ENCODE measurements at places on chromosomes 12 and 14.
A peak's percentile ranks its signal among the peaks of the same experiment; 100 is the strongest.

- DNase-seq, result no peak
Observed at GRCh38 chr12:3622021-3622821, 130.7 kb downstream of the CRACR2A start.

- DNase-seq, result no peak
Observed at GRCh38 chr14:54709867-54710266, 142.9 kb downstream of the SAMD4A start.

DNA sequence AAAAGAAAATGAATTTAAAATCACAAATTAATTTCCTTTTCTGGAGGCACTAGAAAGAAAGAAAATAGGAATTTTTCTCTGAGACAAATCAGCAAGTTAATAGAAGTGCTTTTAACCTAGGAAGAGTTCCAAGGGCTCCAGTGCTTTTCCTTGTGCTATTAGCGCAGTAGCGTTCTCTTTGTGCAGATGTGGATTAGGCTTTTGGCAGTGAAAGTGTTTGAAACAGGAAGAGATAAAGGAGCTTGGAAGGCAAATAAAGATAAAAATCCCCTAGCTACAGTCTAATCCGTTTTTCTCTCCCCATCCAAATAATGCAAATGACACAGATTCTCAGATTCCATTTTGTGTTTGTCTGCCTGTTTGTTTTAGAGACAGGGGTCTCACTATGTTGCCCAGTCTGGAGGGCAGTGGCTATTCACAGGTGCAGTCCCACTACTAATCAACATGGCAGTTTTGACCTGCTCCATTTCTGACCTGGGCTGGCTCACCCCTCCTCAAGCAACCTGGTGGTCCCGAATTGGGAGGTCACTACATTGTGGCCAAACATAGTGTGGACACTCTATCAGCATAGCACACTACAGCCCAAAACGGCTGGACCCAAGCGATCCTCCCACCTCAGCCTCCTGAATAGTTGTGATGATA lies 166.1 kb downstream of the PAWR start:
- peak; percentile 55 for DNase-seq

- DNase-seq, result no peak
Observed at GRCh38 chr14:100748944-100749343, 22.3 kb downstream of the DLK1 start.

GRCh38 chr12:49200919-49201594 lies 12.2 kb upstream of the TUBA1A start:
- DNase-seq, result peak; percentile 84

DNA sequence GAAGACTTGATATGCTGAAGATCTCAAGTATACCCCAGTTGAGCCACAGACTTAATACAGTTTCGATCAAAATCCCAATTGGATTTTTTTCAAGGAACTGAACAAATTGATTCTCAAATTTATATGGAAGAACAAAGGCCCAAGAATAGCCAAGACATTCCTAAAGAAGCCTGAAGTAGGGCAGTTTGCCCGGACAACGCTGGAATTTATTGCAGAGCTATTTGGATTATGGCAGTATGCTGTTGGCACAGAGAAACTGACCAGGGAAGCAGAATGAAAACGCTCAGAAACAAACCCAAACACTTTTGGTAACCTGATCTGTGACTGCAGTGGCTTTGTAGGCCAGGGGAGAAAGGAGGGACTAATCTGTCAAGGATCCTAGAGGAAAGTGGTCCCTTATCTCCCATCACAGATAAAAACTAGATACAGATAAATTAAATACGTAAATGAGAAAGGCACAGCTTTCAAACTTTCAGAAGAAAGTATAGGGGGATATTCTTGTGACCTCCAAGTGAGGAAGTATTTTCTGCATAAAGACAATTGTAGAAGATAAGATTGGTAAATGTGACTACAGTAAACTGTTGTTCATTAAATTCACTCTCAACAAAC lies 35.9 kb upstream of the GSC start:
- no peak for DNase-seq

DNA sequence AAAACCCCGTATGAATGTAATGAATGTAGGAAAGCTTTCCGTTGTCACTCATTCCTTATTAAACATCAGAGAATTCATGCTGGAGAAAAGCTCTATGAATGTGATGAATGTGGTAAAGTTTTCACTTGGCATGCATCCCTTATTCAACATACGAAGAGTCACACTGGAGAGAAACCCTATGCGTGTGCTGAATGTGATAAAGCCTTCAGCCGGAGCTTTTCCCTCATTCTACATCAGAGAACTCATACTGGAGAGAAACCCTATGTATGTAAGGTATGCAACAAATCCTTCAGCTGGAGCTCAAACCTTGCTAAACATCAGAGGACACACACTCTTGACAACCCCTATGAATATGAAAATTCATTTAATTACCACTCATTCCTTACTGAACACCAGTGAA lies 23.8 kb downstream of the ZNF891 start:
- DNase-seq, result peak; percentile 20

GRCh38 chr12:131137836-131138637 lies 184.3 kb downstream of the ADGRD1 start:
- DNase-seq, result peak; percentile 2

- DNase-seq, result no peak
Observed at GRCh38 chr12:88658009-88658408, 77.7 kb upstream of the KITLG start.

- DNase-seq, result no peak
Observed at GRCh38 chr14:88004506-88005036, 364 bp upstream of the GPR65 start.

GRCh38 chr12:102879144-102879763 lies 37.8 kb downstream of the PAH start:
- peak; percentile 14 for DNase-seq

DNA sequence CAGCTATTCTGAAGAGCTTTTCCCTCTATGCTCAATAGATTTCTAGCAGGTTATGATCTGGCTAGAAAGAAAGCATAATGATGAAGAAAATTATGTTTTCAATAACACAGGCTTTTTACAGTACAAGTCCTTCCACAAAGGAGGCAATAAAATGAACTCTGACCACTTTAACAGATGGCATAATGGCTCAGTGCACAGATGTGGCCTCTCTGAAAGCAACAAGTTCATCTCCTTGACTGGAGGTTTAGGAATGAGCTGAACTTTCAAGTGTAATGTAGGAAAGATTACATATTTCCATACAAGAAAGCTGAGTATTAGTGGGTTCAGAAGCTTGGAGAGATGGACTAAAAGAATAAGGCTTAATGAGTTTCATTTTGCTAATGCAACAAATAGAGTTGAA lies 147.4 kb downstream of the EFCAB11 start:
- no peak for DNase-seq

- DNase-seq, result no peak
Observed at GRCh38 chr14:23443881-23444280, 8.4 kb upstream of the MYH7 start.

- no peak for DNase-seq
Observed at GRCh38 chr14:100883789-100884101, 19.8 kb downstream of the RTL1 start.

DNA sequence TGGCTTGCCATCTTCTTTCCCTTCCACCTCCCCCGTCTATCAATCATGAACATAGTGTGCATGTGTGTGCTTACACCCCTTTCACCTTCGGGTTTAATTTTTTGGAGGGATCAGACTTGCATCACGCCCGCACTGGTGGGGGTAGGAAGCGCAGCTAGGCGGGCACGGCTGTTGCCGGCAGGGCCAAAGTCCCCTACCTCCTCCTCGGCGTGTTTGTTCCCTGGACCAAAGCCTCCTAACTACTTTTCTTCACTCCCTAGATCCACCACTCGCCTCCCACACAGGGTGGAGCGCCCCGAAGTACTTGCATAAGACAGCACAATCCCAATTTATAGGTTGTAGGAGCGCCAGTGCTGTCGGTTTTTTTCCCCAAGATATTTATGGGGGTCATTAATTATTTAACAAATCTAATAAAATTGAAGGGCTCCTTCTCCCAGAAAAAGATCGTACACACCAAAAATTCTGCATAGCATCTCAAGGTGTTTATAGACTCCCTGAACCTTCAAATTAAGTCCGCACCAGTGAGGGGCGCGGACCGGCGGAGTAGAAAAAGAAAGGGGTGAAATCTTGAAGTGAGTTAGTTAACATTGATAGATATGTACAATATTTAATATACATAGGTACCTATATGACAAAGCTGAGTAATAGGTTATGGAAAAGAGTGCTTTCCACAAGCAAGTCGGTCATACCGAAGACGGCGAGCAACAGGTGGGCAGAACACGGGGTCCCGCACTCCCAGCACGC lies 717 bp downstream of the PKP2 start:
- no peak for DNase-seq

DNA sequence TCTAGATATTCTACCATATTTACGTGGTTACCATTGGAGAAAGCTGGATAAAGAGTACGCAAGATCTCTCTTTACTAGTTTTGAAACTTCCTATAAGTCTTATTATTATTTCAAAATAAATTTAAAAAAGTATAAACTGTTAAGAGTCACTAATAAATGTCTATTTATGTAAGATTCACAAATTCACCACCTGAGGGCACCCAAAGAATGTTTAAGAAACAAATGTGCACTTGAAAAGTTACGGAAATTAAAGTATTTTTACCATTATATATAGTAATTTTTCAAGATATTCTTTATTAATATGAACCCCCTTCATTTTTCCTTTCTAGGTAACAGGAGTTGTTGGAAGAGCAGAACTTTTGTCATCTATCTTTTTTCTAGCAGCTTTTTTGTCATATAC lies 11.9 kb downstream of the TMTC3 start:
- DNase-seq, result peak; percentile 76

GRCh38 chr12:45726603-45727300 lies 2.8 kb upstream of the ARID2 start:
- DNase-seq, result peak; percentile 59

GRCh38 chr12:94372461-94372860 lies 87.2 kb downstream of the CEP83 start:
- no peak for DNase-seq

GRCh38 chr14:32044454-32044853 lies 32.6 kb upstream of the ARHGAP5 start:
- no peak for DNase-seq

- no peak for DNase-seq
Observed at GRCh38 chr14:54673193-54674045, 106.5 kb downstream of the SAMD4A start.

GRCh38 chr12:113104953-113105510 lies 30.5 kb downstream of the RASAL1 start:
- DNase-seq, result no peak

DNA sequence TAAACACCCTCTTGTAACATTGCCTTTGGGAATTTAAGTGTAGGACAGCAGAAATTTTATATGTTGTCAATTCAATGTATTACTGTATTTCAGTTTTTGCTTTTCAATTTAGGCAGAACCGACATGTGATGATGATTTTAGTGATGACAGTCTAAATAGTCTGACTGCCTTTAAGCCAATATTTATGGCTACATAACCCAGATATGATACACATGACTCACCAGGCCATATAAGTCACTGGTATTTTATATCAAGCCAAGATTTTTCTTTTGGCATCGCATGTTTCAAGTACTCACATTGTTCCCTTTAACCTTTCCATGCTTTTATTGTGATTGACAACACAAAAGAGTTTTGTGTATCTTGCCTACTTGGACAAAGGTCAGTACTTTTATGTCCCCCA lies 13.6 kb upstream of the PPM1A start:
- DNase-seq, result no peak

DNA sequence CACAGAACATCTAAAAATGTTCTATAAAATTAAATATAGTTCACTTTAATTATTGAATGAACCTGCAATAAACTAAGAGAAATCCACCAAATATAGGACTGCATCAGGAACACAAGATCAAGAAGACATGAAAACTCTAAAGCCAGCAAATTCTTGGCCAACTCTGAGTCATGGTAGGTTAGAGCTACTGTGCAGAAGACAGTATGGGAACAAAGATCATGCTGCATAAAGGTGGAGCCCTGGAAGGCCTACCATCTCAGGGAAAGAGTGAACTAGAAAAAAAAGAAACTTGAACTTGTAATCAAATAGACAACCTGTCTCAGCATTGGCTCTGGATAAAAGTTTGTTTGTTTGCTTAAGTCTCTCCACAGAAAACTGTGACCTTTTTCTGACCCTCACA lies 66.9 kb upstream of the CNOT2 start:
- no peak for DNase-seq

DNA sequence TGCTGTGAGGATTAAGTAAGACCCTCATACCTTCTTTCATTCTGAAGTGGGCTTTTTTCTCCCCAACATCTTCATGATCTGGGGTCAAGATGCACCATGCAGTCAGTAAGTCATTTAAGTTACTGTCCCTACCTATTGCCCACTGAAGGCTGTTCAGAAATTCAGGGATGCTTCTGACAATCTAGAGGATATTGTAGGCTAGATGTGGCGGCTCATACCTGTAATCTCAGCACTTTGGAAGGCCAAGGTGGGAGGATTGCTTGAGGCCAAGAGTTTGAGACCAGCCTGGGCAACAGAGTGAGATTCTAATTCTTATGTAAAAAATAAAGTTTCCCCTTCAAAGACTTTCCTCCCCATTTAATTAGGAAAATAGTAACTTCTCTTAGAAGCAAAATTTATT lies 28.7 kb downstream of the PHETA1 start:
- DNase-seq, result no peak

DNA sequence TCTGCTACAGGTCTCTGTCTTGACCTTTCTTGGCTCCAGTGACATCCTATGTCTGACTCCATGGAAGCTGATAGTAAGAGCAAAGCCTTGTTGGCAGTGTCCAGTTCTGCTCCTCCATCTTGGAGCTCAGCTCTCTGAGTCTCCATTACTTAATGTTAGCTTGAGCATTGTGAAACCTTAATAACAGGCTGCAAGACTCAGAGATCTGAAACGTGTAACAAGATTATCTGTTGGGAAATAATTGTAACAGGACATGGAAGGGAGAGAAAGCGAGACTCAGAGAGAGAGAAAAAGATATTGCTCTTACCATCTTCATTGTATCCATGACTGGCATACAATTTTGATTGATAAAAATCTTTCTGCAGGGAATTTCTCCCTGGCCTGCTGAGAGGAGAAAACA lies 1365.7 kb downstream of the AACS start:
- DNase-seq, result no peak

DNA sequence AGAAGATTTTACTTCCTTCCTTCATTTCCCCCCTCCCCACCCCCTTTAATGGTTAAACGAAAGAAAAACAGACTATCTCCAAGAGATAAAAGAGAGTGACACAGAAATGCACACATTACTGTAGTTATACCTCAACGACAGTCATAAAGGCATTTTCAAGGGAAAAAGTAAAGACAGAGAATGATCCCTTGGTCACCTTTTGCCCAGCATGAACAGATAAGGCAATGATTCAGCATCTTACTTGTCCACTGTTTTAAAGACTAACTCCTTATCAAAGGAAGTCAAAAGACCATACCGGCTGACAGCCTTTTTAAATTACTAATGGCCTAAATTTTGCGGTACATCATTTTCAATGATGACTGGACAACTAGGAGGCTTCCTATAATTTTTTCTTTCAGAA lies 326.6 kb downstream of the PAWR start:
- no peak for DNase-seq

- no peak for DNase-seq
Observed at GRCh38 chr14:37665479-37665878, 70.0 kb downstream of the TTC6 start.

- DNase-seq, result no peak
Observed at GRCh38 chr12:92784356-92784755, 81.6 kb downstream of the PLEKHG7 start.

GRCh38 chr12:128442096-128442495 lies 175.1 kb downstream of the TMEM132C start:
- no peak for DNase-seq

- DNase-seq, result peak; percentile 23
Observed at GRCh38 chr12:15757553-15758255, 31.5 kb downstream of the EPS8 start.

- DNase-seq, result no peak
Observed at GRCh38 chr12:92068459-92068858, 77.2 kb downstream of the BTG1 start.

GRCh38 chr14:95651821-95652583 lies 34.2 kb upstream of the TCL1B start:
- no peak for DNase-seq

GRCh38 chr14:30869551-30870155 lies 4.7 kb upstream of the COCH start:
- no peak for DNase-seq

Measured in dermis blood vessel endothelial cell (primary cell).